ENCODE measurements at places on chromosomes 12 and 14. TPM values are rescaled to one million over a fixed set of nuclear protein-coding genes. Genes with fewer than 3 reads are reported as not detected.

The RDH5 gene
- 1.9 TPM for total RNA-seq

The ERP27 gene
- not detected for total RNA-seq

The HOXC5 gene
- 0.70 TPM for total RNA-seq

The OVCH1 gene
- not detected for total RNA-seq

The SLC4A8 gene
- 1.5 TPM for total RNA-seq

The OR4Q2 gene
- total RNA-seq: not detected

The OTX2 gene
- total RNA-seq: not detected

The BICDL1 gene
- total RNA-seq: 4.1 TPM

The IL26 gene
- not detected for total RNA-seq

The NPFF gene
- not detected for total RNA-seq

The RIPK3 gene
- not detected for total RNA-seq

The NABP2 gene
- total RNA-seq: 55.6 TPM
